Stimulated activated CD4-positive, alpha-beta T cell treated with anti-CD3 and anti-CD28 coated beads, Interleukin-1b, Interleukin-23, amount 100 ng/mL, for 1 hour (primary cell): ENCODE measurements at places on chromosomes 1 and 21.

- no peak for DNase-seq
These were observed 11.6 kb upstream of the ELAVL4 start for GRCh38 chr1:50097021-50097679.

DNA sequence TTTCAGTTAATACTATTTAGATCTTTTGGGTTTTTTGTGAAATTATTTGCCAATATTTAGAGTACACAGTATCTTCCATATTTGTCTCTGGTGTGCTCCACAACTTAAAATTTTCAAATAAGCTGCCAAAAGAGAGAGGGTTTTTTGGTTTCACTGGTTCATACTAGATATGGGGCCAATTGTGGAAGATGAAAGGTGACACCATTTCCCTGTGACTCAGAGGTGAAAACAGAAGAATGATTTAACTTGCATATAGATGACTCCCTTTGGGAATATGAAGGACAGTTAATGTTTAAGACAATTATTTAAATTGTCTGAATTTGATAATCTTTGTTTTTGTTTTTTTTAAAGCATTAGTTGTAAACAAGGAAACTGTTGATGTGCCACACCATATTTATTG is 37.5 kb downstream of the IVNS1ABP start:
- no peak for DNase-seq

- DNase-seq, result no peak
These were observed 174.0 kb downstream of the TOMM20 start for GRCh38 chr1:234954613-234955012.

GRCh38 chr1:109272021-109272799 is 10.7 kb downstream of the PSRC1 start:
- DNase-seq, result no peak

DNA sequence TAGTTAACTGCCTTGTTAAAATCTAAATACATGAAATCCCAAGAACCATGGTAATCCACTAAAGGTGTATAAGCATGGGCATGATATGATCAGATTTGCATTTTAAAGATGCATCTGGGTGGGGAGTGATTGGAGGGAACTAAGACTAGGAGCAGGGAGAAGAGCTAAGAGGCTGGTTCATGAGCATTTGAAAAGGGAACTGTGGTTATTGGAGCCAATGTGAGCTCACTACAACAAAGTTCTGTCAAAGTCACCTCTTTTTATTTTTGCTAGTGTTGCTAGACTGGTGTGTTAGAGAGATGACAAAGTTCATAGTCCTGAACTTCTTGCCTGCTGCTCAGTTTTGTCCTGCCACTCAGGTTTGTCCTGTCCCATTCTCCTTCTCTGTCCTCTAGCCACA is 67.1 kb upstream of the LRRC8D start:
- no peak for DNase-seq

DNA sequence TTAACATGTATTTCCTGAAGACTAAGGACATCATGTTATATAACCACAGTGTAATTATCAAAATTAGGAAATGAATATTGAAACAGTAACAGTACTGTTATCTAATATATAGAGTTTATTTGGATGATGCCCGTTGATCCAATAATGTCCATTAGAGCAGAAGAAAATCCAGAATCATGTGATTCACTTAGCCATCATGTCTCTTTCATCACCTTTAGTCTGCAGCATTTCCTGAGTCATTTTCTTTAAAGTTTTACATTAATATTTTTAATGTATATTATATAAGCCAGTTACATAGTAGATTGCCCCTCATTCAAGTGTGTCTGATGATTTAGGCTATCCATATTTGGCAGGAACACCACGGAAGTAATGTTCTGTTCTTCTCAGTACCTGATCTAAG is 28.9 kb downstream of the MPZL1 start:
- no peak for DNase-seq

- no peak for DNase-seq
These were observed 69.7 kb downstream of the ST6GALNAC3 start for GRCh38 chr1:76144247-76144646.

DNA sequence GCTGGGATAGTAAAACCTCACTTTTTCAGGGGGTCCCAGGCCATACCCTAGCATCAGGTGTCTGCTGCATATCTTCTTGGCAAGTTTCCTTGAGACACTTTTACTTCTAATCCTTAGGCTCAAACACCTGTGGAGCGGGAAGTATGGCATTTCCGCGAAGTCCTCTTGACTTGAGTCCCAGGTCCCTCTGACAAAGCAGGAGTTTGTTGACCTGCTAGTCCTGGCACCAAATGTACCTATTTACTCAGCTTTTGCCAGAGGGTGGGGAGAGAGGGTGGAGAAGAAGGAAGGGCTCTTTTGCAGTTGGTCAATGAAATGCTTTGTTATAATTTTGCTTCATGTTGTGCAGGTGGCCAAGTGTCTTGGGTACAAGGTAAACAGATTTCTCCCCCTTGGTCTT is 59.7 kb downstream of the CLIC6 start:
- DNase-seq, result no peak

DNA sequence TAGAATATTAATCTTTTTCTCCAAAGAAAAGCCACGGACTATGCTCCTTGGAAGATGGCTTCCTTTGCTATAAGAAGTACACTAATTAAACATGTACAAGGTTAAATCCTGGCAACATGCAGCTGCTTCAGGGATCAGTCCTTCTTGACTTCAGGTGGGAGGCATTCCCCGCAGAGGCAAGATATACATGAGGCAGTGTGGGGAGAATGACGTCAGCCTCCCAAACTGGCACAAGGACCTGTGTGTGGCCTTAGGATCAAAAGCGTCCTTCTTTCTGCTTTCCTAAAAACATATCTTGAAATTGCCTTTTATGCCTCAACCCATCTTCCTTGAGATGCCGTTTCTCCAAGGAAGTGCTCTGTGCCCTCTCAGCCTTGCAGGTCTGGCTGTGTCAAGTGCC is 90.3 kb downstream of the WLS start:
- DNase-seq, result no peak

GRCh38 chr21:36282568-36283230 is 37.3 kb upstream of the MORC3 start:
- no peak for DNase-seq

GRCh38 chr1:119884711-119885110 is 11.6 kb downstream of the ADAM30 start:
- DNase-seq, result no peak

GRCh38 chr21:44426663-44427191 is 28.6 kb upstream of the LRRC3 start:
- DNase-seq, result no peak

GRCh38 chr1:206577626-206578025 is 34.6 kb downstream of the EIF2D start:
- no peak for DNase-seq

DNA sequence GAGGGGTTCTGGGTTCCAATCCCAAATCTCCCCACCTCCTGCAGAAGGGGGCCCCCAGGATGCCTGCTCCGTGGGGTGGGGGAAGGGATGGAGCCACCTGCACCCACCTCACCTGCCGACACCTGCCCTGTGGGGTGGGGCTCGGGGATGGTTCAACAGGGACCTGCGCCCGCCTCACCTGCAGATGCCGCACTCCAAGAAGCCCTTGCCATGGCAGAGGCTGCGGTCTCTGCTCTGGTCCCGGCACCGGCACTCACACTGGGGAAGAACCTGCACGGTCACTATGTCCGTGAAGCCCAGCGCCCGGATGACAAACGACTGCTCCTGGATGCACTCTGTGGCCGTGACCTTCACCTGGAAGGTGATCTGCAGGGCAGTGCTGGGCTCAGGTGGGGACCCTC is 18.1 kb upstream of the PTTG1IP start:
- no peak for DNase-seq

- DNase-seq, result peak; percentile 64
These were observed 19.4 kb upstream of the BSDC1 start for GRCh38 chr1:32413507-32414185.

GRCh38 chr1:27543284-27543683 is 53.3 kb upstream of the WASF2 start:
- no peak for DNase-seq

DNA sequence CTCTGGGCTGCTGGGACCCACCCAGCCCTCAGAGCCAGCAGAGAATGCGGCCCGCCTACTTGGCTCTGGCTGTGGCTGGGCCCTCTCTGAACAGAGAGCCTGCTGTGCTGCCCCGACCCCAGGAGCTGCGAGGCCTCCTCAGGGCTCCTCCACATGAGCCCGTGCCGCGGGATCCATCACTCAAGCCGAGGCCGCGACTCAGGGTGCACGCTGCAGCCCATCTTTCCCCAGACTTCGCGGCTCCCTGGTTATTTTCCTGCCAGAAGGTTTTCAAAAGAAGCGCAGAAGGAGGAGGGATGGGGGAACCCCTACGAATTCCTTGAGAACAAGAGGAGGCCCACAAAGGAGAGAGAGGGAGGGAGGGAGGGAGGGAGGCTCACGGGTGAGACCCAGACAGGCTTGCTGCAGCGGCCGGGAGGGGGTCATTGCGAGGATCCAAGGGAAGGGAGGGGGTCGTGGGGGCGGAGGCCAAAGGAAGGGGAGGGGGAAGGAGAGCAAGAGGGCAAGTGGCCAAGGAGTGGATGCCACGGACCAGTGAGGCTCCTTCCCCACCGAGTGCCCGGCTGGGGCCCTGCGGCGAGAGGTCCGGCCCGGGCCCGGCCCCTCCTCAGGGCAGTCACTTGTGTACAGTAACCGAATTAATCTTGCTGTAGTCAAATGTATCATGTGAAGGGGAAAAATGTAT is 146.8 kb downstream of the CASZ1 start:
- DNase-seq, result no peak

DNA sequence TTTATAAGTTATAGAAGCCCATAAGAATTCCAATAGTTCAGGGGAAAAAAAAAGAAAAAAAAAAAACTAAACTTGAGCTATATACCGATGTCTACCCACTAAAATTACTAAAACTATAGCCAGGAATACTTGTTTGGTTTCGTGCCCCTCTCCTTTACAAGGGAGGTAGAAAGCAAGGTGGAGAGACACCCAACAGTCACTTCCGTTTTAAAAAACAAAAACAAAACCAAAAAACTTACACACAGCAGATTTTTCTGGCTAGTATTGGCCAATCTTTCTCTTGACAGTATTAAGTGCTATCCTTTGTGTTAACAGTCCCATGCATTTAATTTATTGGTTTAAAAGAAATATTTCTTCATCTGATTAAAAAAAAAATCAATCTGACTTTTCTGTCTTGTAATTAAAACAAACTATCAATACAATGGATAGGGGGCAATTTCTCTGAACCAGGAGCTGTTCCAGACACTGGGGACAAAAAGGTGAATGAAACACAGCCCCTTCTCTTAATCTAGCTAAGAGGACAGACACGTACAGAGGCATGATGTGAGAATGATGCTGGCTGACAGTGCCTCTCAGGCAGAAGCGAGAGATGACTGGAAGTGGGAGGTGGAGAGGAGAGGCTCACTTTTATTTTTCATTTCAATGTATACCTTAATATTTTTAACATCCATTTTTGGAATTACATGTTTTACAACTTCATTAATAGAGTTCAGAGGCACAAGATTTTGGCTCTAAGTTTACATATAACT is 214.8 kb downstream of the RERE start:
- no peak for DNase-seq

DNA sequence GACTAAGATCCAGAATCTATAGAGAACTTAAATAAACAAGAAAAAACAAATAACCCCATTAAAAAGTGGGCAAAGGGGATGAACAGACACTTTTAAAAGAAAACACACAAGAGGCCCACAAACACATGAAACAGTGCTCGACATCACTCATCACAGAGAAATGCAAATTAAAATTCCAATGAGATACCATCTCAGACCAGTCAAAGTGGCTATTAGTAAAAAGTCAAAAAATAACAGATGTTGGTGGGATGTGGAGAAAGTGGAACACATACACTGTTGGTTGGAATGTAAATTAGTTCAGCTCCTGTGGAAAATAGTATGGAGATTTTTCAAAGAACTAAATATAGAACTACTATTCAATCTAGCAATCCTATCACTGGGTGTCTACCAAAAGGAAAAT is 143.1 kb downstream of the IFI44 start:
- no peak for DNase-seq

DNA sequence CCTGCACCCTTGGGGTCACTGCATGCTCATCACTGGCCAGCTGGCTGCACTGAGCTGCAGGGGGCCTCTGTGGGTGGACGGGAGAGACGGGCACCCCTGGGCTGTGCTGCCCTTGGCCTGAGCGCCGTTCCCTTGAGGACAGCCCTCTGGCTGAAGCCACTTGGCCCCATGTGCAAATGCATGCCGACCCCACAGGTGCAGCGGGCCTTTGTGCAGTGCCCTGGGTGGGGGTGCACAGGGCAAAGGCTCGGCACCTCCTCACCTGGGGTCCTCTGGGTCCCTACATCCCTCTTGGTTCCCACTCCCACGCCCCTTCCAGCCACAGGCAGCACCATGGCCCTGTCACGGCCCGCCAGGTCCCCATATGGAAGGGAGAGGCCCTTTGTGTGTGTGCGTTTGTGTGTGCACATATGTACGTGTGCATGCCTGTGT is 41.3 kb downstream of the COQ8A start:
- no peak for DNase-seq

- no peak for DNase-seq
These were observed 33.7 kb upstream of the IFI44L start for GRCh38 chr1:78586572-78586971.

DNA sequence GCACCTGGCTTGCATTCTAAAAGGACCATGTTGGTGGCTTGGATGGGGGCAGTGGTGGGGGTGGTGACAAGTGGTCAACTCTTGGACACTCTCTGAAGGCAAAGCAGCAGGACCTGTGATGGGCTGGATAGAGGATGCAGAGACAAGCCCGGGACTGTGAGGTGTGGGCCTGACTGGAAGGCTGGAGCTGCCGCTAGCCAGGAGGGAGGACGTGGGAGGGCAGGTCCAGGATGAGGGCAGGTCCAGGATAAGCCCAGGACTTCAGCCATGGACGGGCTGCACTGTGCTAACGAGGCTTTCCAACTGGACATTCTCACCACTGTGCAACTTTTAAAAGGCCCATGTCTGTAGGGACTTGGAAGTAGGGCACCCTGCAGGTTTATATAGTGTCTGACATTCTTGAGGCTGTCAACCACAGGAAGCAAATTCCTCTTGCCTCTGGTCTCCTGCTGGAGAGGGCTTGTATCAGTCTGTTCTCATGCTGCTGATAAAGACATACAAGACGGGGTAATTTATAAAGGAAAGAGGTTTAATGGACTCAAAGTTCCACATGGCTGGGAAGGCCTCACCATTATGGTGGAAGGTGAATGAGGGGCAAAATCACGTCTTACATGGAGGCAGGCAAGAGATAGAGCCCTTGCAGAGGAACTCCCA is 8.3 kb upstream of the C1orf167 start:
- no peak for DNase-seq

DNA sequence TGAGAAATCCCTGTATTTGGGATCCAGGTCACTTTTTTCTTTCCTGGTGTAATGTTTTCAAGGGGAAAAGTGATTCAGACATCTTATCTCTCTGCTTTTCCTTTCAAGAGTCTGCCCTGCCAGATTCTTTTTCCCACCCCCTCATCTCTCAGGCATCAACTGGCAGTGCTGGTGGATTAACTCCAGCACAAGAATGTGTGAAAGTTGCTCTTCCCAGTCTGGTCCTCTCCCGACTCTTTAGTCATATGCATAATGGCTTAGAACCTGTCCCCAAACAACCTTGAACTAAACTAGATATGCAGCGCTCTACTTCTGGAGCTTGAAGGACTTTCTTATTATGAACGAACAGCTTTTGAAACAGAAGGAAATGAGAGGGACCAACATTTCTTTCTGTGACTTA is 88.5 kb downstream of the SLC44A5 start:
- DNase-seq, result no peak

- DNase-seq, result no peak
These were observed 142.2 kb upstream of the CACNA1E start for GRCh38 chr1:181341026-181341632.

- DNase-seq, result peak; percentile 50
These were observed 72.1 kb downstream of the SKI start for GRCh38 chr1:2300004-2300771.

- no peak for DNase-seq
These were observed 44.2 kb downstream of the OSBPL9 start for GRCh38 chr1:51661081-51661518.

- no peak for DNase-seq
These were observed 27.0 kb downstream of the MROH7 start for GRCh38 chr1:54668567-54668966.
